ENCODE measurements at places on chromosomes 7 and 10. TPM values are rescaled to one million over a fixed set of nuclear protein-coding genes. Genes with fewer than 3 reads are reported as not detected.

The LBX1 gene
- 0.08 TPM for total RNA-seq

The ARHGEF5 gene
- total RNA-seq: 3.2 TPM

The NYAP1 gene
- total RNA-seq: 0.81 TPM

The IFIT3 gene
- total RNA-seq: 88.3 TPM

The LFNG gene
- 2.3 TPM for total RNA-seq

The FEZF1 gene
- total RNA-seq: not detected

The PDE6C gene
- total RNA-seq: not detected

The CPA1 gene
- 0.45 TPM for total RNA-seq

The ATRNL1 gene
- total RNA-seq: 7.3 TPM

The CLCN1 gene
- 0.16 TPM for total RNA-seq

The ENO4 gene
- total RNA-seq: 1.4 TPM

The CHAT gene
- not detected for total RNA-seq

The NRAP gene
- total RNA-seq: under 0.01 TPM

The HECW1 gene
- 3.6 TPM for total RNA-seq

The CLRN3 gene
- total RNA-seq: not detected

The NME8 gene
- total RNA-seq: not detected

The ENTPD7 gene
- 11.4 TPM for total RNA-seq

The ADAM12 gene
- total RNA-seq: 82.7 TPM

The HEPACAM2 gene
- not detected for total RNA-seq

The MPLKIP gene
- total RNA-seq: 18.2 TPM

The SNCG gene
- total RNA-seq: 2.8 TPM

The PTTG1IP2 gene
- not detected for total RNA-seq

The GJC3 gene
- not detected for total RNA-seq

The GRM8 gene
- total RNA-seq: 0.36 TPM

The CALY gene
- not detected for total RNA-seq

The POP7 gene
- total RNA-seq: 17.8 TPM

The AKR1C4 gene
- total RNA-seq: not detected

The TMEM196 gene
- total RNA-seq: not detected

The OGDHL gene
- under 0.01 TPM for total RNA-seq

The GPR141 gene
- total RNA-seq: not detected

The PTN gene
- total RNA-seq: 12.8 TPM

The CFAP69 gene
- 6.4 TPM for total RNA-seq

The ZNF467 gene
- total RNA-seq: 0.27 TPM

The ORC5 gene
- total RNA-seq: 19.5 TPM

The FAM237B gene
- total RNA-seq: not detected

The ACTL6B gene
- not detected for total RNA-seq

The PPP1R17 gene
- not detected for total RNA-seq

The ZP3 gene
- 0.63 TPM for total RNA-seq

The WNT8B gene
- not detected for total RNA-seq

The C7orf57 gene
- 0.09 TPM for total RNA-seq

The NEURL1 gene
- total RNA-seq: 0.27 TPM

The FAM180A gene
- total RNA-seq: 2.5 TPM

The SKIDA1 gene
- 0.90 TPM for total RNA-seq

The AIFM2 gene
- 7.3 TPM for total RNA-seq

The PLAC9 gene
- total RNA-seq: 78.7 TPM

The SP4 gene
- 17.0 TPM for total RNA-seq

The ZNF239 gene
- 1.8 TPM for total RNA-seq

The TFR2 gene
- total RNA-seq: 0.08 TPM
